ENCODE measurements at places on chromosomes 13 and 19. TPM values are rescaled to one million over a fixed set of nuclear protein-coding genes. Genes with fewer than 3 reads are reported as not detected.
A peak's percentile ranks its signal among the peaks of the same experiment; 100 is the strongest.

DNA sequence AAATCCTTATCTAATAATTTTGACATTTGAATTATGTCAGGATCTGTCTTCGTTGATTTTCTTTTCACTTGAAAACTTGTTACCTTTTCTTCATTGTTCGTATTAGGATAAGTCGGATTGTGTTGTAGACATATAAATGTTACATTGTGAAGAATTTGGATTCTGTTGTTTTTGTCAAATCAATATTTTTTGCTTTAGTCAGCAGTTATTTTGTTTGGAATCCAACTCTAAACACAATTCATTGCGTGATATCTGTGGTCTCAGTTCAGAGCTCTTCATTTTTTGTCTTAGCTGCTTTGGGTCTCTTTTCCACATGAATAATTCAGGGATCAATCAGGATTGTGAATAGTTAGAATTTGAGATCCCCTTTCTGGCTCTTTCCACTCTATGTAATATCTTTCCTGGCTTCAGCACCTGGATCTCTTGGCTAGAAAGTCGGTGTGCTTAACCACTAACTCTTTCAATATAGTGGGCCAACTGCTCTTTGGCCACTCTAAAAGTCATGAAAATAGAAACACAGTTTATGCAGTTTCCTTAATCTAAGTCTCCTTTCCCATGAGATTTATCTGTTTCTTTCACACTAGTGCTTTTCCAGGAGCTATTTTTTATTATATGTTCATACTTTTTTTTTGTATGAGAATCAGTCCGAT, 2494.2 kb upstream of the PCDH20 start:
- DNase-seq: no peak

DNA sequence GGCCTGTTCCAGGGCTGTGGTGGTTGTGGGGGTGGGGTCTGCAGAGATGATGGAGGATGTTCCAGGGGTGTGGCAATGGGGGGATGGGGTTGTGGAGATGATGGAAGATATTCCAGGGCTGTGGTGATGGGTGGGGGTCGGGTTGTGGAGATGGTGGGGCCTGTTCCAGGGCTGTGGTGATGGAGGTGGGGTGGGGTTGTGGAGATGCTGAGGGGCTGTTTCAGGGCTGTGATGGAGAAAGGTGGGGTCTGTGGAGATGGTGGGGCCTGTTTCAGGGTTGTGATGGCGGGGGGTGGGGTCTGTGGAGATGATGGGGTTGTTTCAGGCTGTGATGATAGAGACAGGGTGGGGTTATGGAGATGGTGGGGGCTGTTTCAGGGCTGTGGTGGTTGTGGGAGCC, 62.0 kb downstream of the TEX29 start:
- DNase-seq: peak; percentile 2

Gene CEACAM19
- 1.5 TPM for total RNA-seq

DNA sequence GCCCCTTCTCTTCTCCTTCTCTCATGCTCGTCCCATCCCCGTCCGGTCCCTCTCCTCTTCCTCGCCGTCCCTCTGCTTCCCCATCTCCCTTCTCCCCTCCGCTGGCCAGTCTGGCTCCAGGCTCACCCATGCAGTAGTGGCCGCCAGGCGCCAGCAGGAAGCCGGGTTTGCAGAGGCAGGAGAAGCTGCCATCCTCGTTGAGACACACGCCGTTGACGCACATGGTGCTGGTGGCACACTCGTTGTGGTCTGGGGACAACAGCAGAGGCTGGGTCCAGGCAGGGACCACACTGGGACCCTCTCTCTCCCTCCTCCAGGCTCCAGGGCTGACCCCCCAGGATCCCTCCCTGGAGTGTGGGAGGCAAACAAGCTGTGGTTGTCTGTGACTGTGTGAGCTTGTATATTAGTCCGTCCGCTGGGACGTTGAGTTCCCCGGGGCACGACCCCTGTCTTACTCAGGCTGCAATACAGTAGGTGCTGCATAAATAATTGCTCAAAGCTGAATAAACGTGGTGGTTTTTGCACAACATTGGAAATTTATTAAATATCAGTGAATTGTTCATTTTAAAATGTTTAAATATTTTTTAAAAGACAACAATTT, 16.4 kb downstream of the FBN3 start:
- DNase-seq: no peak

- DNase-seq: no peak
Observed at GRCh38 chr19:43721469-43722048, 5.7 kb downstream of the IRGC start.

GRCh38 chr13:95247171-95247570, 54.1 kb downstream of the ABCC4 start:
- DNase-seq: no peak

DNA sequence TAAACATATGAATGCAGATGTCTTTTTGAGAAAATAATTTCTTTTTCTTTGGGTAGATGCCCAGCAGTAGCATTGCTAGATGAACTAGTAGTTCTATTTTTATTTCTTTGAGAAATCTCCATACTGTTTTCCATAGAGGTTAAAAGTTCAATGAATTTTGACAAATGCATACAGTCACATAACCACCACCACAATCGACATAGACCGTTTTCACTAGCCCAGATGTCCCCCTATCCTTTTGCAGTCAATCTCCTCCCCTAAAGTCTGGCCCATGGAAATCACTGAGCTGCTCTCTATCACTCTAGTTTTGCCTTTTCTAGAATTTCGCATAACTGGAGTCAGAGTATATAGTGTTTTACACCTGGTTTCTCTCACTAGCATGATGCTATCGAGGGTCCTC, 10.8 kb downstream of the FAM216B start:
- no peak for DNase-seq

Gene ZNF486
- 69.8 TPM for total RNA-seq

GRCh38 chr19:5916181-5916708, 2.2 kb downstream of the CAPS start:
- DNase-seq: no peak

DNA sequence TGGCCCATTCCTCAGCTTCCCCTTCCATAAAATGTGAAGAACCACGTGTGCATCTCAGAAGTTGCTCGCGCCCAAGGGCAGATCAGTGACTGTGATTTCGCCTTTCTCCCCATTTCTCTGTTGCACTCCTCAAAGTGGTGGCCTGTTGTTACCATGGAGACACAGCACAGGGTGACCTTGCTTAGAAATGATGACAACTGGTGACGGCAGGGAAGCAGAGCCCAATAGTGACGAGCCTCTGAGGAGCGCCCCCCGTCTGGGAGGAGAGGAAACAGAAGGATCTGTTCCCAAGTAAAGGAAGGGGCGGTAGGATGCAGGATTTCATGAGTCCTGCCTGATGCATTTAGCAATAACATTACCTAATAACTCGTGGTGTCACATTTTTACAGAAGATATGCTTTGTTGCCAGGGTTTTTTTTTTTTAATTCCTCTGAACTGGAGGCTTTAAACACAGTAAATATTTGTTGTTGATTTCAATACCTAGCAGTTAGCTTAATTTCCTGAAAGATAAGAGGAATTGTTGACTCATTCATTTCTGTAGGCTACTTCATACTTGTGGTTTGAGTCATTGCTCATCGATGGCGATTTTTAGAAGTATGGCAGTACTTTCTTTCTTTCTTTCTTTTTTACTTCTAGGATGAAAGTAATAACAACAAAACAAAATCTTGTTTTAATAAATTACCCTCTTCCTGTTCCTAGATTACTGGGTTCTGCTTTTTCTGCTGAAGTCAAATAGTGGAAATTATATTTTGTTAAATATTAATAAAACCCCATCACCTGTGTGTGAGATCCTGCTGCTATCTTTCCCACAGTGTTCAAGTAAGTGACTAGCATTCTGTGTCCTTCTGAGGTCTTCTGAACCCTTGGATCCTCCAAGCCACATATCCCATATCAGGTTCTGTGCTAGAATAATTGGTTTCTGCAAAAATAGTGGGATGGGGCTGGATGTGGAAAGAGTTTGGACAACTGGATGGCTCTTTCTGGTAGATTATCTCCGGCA, 36.0 kb downstream of the MBNL2 start:
- peak; percentile 30 for DNase-seq

DNA sequence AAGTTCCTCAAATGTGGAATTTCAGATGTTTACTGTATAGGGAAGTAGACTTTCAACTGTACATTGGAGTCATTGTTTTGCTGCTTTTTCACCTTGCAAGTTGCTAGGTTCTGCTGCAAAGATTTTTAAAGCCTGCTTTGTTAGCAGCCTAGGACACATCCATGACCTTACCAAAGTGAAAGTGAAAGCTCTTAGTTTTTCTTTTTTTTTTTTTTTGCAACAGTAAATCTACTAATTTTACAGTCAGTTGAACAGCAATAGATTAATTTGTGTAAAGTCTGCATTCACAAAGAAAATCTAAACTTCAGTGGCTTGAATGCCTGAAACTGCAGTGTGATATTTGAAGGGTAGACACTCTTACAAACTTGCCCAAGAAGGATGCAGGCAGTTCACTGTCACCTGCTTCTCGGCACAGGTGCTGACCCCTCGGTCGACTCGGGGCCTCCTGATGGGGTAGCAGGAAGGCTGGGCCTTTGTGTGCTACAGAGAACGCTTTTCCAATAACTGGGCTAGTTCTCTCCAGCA, 5.0 kb upstream of the MTIF3 start:
- DNase-seq: no peak

- no peak for DNase-seq
Observed at GRCh38 chr19:38911388-38912001, 491 bp downstream of the CCER2 start.

GRCh38 chr19:58476498-58477015, 405 bp downstream of the ZNF446 start:
- no peak for DNase-seq

Gene GJA3
- total RNA-seq: not detected

- DNase-seq: no peak
Observed at GRCh38 chr19:35641515-35642151, at the start of gene ETV2. ETV2 (plus strand) TSS chr19:35641745; CDS start chr19:35642461, 716 bp downstream.

Gene NLRP4
- total RNA-seq: not detected

Gene SPTBN4
- 161 TPM for total RNA-seq

Measured in glutamatergic neuron (in vitro differentiated cells).